Activated T-helper 9 cell treated with anti-CD3 and anti-CD28 coated beads, Interleukin-2, amount 50 U/mL, for 16 hours (primary cell): ENCODE measurements at places on chromosomes 6 and 20.

- no peak for DNase-seq
These were observed 81.4 kb downstream of the JARID2 start for GRCh38 chr6:15327271-15327670.

GRCh38 chr6:99850841-99851240 lies 143.2 kb downstream of the MCHR2 start:
- no peak for DNase-seq

- no peak for DNase-seq
These were observed 502.3 kb upstream of the IMPG1 start for GRCh38 chr6:76574746-76575145.

DNA sequence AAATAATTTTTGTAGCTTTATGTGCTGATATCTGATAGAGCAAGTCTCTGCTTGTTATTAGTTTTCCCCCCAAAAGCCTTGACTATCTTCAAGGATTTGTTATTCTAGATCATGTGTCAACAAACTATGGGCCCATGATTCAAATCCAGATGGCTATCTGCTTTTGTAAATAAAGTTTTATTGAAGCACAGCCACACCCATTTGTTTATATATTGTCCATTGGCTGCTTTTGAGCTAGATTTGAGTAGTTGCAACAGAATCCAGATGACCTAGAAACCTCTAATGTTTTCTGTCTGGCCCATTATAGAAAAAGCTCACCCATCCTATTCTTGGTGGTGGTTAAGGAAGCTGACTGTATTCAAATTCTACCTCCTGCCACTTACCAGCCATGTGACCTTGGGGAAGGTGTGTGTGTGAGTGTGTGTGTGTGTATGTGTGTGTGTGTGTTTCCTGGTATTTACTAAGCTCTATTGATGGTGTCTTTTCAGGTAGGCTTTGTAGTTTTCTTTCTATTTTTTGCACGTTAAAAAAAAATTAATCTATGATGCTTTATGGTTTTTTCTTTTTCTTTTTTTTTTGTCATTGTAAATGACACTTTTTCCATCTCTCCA lies 1.3 kb upstream of the GTSF1L start:
- no peak for DNase-seq

- DNase-seq, result no peak
These were observed 13.4 kb downstream of the GABRR2 start for GRCh38 chr6:89301586-89302194.

GRCh38 chr6:89073014-89073620 lies 7.4 kb upstream of the PNRC1 start:
- DNase-seq, result no peak

GRCh38 chr6:10140824-10141223 lies 274.1 kb downstream of the TFAP2A start:
- no peak for DNase-seq

GRCh38 chr6:141552031-141552430 lies 580.7 kb upstream of the GJE1 start:
- no peak for DNase-seq

DNA sequence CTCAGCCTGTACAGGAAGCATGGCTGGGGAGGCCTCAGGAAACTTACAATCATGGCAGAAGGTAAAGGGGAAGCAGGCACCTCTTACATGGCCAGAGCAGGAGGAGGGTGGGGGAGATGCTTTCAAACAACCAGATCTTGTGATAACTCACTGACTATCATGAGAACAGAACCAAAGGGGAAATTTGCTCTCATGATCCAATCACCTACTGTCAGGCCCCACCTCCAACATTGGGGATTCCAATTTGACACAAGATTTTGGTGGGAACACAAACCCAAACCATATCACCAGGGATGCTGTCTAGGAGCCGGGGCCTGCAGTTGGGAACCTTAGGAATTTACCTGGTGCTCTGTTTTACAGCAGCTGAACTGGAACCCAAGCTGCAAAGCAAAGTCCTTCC lies 191.1 kb upstream of the CITED2 start:
- no peak for DNase-seq

DNA sequence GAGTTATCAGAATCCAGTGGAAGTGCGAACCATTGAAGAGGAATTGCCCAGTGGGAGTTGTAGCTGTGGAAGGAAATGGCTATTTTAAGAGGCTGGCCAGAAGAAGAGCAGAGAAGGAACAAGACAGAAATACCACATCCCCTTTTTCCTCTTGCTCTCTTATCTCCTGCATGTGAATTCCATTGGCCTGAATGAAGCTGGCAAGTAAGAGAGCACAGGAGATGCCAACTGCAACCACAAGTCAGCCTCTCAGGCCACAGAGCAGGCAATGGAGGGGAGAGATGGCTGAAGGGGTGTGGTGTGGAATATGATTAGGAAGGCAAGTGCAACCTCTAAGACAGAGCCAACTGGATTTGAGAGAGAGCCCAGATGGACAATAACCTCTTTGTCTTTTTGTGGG lies 362.7 kb upstream of the IMPG1 start:
- no peak for DNase-seq

GRCh38 chr6:136890986-136891385 lies 31.1 kb upstream of the SLC35D3 start:
- no peak for DNase-seq

GRCh38 chr6:159118924-159119323 lies 50.3 kb upstream of the FNDC1 start:
- DNase-seq, result no peak

DNA sequence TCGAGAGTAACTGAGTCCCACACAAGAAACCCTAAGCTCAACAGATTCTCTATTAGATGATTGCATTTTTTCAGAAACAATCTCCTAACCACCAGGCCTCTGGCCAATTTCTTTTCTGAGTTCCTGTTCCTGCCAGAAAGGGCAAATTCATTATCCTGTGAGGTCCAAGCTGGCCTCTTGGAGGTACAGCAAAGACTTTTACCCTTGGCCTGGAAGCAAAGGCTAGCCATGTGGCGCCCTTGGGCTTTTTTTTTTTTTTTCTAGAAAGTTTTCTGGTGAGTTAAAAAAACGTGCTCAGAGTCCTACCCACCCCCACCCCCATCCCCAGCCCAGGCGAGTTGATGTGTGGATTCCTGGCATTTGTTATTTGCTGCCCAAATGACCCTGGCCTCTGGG lies 59.0 kb upstream of the EEF1A1 start:
- DNase-seq, result no peak

DNA sequence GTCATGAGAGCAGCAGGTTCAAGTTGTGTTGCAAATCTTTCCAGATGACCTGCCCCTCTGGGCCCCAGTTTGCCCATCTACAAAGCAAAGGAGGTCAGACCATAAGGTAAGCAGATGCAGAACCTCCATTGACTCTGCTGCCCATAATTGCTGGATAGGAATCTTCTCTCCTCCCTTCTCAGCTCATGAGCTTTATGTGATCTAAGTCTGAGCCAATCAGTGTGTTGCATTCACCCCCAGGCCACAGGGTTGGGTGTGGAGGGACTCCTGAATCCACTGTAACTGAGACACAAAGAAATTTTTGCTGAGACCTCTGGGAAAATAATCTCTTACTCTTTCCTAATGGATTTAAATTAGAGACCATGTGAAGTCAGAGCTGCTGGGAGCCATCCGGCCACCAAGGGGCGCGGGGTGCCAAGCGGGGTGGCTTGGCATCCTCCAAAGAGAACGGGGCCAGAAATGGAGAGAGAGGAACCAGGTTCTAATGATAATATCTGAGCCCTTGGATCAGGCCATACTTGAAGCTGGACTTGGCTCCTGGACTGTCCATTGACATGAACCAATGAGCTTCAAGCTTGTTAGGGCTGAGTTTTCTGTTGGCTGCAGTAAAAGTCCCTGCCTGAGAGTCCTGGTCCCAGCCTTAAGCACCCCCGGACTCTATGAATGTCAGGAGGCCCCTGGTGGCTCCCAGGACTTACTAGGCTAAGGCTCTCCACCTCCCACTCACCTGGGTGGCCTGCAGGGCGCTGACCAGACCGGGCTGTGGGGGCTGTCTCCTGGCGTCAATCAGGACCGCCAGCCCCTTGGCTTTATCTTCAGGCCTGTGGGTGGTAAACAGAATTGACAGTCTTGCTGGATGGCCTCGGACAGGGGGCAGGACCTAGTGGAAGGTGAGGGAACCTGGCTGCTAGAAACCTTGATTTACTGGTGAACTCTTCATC lies 32.8 kb downstream of the KIAA1755 start:
- no peak for DNase-seq

- peak; percentile 21 for DNase-seq
These were observed 8.8 kb upstream of the SRSF6 start for GRCh38 chr20:43448748-43449535.

DNA sequence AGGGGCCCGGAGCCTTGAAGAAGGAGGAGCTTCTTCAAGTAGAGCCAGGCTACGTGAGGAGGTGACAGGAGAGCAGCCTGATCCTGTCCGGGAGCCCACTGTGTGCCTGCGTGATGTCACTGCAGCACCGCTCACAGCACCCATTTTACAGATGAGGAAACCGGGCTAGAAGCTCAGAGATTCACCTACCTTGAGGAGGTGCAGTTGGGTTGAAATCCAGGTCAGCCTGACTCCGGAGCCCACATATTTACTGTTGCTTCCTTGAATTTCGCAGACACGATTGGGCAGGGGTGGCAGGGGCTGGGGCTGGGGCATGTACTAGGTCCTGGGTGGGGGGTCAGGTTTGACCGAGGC lies 12.5 kb downstream of the VSTM2L start:
- no peak for DNase-seq

- no peak for DNase-seq
These were observed 149.2 kb downstream of the JARID2 start for GRCh38 chr6:15395087-15395486.

DNA sequence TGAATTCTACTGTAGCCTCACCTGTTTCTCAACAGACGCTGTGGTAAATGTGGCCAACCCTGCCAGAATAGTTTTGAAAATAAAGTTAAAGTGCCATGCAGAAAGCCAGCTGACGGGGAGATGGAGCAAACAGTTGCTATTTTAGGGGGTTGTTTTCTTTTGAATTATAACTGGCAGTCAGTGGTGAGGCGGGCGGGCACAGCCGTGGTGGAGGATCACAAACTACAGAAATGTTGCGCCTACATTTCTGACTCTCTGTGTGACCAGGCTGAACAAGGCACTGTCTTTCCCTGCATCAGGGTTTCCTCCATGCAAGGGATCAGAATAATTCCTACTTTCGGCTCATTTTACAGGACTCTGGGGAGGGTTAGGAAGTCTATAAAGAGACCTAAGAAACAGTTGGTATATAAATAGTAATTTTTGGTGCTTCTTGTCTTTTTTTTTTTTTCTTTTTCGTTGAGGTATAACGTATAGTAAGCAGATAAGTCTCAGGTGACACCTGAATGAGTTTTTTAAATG lies 17.2 kb downstream of the CHMP4B start:
- DNase-seq, result no peak

DNA sequence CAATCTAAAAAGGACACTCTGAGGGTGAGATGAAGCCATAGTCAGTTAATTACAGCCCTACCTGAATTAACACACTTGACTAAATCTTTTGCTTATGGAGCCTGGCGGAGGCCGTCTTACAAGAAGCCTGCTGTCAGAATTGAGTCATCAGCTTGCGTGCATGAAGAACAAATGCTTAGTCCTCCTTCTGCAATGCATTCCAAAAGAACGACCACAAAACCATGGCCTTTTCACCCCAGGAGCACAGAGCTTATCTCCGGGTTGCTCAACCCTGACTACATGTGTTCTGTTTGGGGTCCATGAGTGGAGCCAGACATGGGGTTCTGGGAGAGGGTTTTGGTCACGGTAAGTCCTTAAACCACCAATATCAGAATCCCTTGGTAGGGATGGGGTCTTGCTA lies 318.1 kb downstream of the CLIC5 start:
- no peak for DNase-seq

DNA sequence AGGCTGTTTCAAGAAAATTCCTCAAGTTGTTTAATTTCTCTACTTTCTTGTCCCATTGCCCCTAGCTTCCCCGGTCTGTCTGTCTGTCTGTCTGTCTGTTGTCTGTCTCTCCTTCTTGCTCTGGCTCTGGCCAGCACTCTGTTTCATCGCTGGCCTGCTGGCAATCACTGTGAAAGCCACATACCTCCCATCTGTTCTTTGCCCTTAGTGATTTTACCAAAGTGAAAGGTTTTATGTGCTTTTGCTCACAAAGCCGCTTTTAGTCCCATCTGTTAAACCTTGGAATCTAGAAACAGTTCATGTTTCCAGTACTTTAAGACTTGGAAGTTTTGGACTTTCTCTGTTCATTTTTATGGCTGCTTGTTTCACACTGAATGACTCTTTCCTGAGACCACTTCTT lies 87.8 kb upstream of the EXOC2 start:
- DNase-seq, result no peak

- DNase-seq, result no peak
These were observed 4.8 kb upstream of the SRSF12 start for GRCh38 chr6:89122625-89123024.
